ENCODE measurements at places on chromosomes 13 and 19.

- no peak overlapping the region for H3K4me3 ChIP-seq
- H3K27ac ChIP-seq: no peak overlapping the region
- no peak for DNase-seq
These were observed 5.9 kb upstream of the ZNF551 start for GRCh38 chr19:57675881-57676280.

DNA sequence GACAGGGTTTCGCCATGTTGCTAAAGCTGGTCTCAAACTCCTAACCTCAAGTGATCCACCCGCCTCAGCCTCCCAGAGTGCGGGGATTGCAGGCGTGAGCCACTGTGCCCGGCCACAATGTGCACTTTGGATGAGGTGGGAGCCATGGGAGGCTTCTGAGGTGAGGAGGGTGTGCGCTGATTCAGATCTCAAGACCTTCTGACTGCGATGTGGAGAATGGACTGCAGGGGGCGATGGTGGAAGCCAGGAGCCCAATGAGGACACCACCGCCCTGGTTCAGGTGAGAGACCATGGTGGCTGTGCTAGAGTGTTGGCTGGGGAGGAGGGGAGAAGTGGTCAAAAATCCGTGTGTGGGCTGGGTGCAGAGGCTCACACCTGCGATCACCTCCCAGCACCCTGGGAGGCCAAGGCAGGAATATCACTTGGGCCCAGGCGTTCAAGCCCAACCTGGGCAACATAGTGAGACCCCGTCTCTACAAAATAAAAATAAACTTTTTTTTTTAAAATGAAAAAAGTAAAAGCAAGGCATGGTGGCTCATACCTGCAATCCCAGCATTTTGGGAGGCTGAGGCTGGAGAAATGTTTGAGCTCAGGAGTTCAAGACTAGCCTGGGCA, 5.6 kb downstream of the INAFM1 start:
- no peaks in the 10 kb centered on the region for H3K4me1 ChIP-seq
- no peak for DNase-seq
- H3K27ac ChIP-seq: no peak overlapping the region
- H3K36me3 ChIP-seq: no peaks in the 10 kb centered on the region

DNA sequence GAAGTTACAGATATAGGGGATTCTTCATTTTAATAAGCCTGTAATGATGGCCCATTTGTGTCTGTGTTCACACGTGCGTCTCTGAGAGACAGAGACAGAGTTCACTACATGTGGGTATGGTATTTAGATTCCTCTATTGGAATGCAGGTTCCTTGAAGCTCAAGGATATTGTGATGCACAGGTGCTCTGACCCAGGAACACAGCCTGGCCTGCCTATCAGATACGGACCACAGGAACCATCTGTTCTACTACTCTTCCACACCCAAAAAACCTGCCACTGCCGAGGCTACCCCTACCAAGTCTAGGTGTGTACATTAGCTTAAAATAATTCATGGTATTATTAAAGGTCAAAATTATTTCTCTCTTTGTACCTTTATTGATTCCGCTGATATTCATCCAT, 289.2 kb downstream of the ATP8A2 start:
- no peak overlapping the region for H3K27ac ChIP-seq
- no peak for DNase-seq
- no peak overlapping the region for H3K4me3 ChIP-seq
- no peaks in the 10 kb centered on the region for H3K36me3 ChIP-seq
- no peaks in the 10 kb centered on the region for H3K27me3 ChIP-seq
- no peaks in the 10 kb centered on the region for H3K4me1 ChIP-seq

- DNase-seq: no peak
- no peaks in the 10 kb centered on the region for H3K27me3 ChIP-seq
- H3K36me3 ChIP-seq: no peaks in the 10 kb centered on the region
- no peak overlapping the region for H3K4me3 ChIP-seq
- no peak overlapping the region for H3K27ac ChIP-seq
- no peaks in the 10 kb centered on the region for H3K4me1 ChIP-seq
These were observed 121.3 kb upstream of the CACNA1A start for GRCh38 chr19:13627531-13627930.

GRCh38 chr19:4851551-4852290, 15.7 kb downstream of the PLIN3 start:
- no peak overlapping the region for H3K27ac ChIP-seq
- peak; percentile 66 for DNase-seq
- no peaks in the 10 kb centered on the region for H3K4me1 ChIP-seq
- H3K4me3 ChIP-seq: no peak overlapping the region
- no peaks in the 10 kb centered on the region for H3K27me3 ChIP-seq

- no peak for DNase-seq
- H3K4me1 ChIP-seq: peaks cover 7% of the 10 kb centered on the region
- no peaks in the 10 kb centered on the region for H3K27me3 ChIP-seq
- no peaks in the 10 kb centered on the region for H3K36me3 ChIP-seq
- no peak overlapping the region for H3K27ac ChIP-seq
These were observed 20.1 kb upstream of the MYO16 start for GRCh38 chr13:108609353-108609752.

- H3K36me3 ChIP-seq: no peaks in the 10 kb centered on the region
- H3K4me3 ChIP-seq: no peak overlapping the region
- H3K4me1 ChIP-seq: no peaks in the 10 kb centered on the region
These were observed 2.4 kb upstream of the SIGLEC9 start for GRCh38 chr19:51122112-51122981.

- DNase-seq: no peak
- no peak overlapping the region for H3K4me3 ChIP-seq
- no peaks in the 10 kb centered on the region for H3K36me3 ChIP-seq
- no peaks in the 10 kb centered on the region for H3K27me3 ChIP-seq
- H3K4me1 ChIP-seq: no peaks in the 10 kb centered on the region
These were observed 44.9 kb downstream of the DIAPH3 start for GRCh38 chr13:60118696-60119400.

- H3K27ac ChIP-seq: no peak overlapping the region
- no peaks in the 10 kb centered on the region for H3K4me1 ChIP-seq
- H3K4me3 ChIP-seq: no peak overlapping the region
- no peaks in the 10 kb centered on the region for H3K27me3 ChIP-seq
- no peaks in the 10 kb centered on the region for H3K36me3 ChIP-seq
- no peak for DNase-seq
These were observed 154.8 kb upstream of the IRS2 start for GRCh38 chr13:109941221-109941620.

DNA sequence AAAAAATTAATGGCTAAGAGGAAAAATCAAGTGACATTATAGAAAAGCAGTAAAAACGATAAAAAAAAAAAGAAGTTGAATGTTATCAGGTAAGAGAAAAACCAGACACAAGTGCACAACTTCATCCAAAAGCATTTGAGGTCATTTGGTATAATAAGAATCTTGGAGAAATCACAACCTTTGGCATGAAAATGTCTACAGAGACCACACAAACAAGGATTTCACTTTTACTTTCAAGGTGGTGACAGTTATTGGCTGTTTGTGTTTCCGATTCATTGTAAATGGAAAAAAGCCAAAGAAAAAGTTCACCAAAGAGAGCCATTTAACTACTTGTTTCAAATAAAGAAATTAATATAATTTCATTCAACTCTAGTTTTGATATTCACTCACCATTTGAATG, 1193.5 kb downstream of the PCDH9 start:
- H3K36me3 ChIP-seq: no peaks in the 10 kb centered on the region
- H3K4me3 ChIP-seq: no peak overlapping the region
- no peaks in the 10 kb centered on the region for H3K27me3 ChIP-seq

DNA sequence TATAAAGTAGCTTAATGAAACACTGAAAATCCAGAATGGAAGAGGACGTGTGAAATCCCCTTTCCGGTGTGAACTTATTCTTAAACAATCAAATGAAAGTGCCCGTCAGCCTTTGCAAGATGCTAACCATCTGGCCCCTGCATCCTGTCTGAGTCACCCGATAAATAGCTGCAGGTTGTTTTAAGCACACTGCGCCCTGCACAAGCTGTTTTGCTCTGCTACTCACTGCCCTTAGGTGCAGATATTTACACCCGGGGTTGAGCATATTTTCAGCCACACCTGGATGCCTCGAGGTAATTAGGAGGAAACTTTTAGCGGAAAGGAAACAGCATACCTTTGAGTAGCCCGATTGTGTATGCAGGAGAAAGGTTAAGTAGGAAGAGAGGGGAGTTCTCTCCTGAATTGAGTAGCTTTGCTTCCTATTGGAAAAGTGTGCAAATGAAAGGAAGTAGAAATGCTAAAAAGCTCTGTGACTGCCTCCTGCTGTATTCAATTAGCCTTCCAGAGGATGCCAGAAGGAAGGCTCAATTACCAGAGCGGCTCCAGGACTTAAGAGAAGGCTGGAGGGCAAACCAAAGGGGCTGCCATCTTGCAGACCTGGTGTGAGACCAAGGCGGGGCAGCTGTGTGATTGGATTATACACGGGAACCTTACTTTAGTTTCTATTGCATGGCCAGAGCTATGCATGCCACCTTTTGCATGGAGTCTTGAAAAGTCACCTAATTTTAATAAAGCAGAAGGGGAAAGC, 42.5 kb downstream of the IRS2 start:
- no peak overlapping the region for H3K4me3 ChIP-seq
- H3K27me3 ChIP-seq: no peaks in the 10 kb centered on the region
- H3K27ac ChIP-seq: no peak overlapping the region
- H3K4me1 ChIP-seq: no peaks in the 10 kb centered on the region
- H3K36me3 ChIP-seq: no peaks in the 10 kb centered on the region

DNA sequence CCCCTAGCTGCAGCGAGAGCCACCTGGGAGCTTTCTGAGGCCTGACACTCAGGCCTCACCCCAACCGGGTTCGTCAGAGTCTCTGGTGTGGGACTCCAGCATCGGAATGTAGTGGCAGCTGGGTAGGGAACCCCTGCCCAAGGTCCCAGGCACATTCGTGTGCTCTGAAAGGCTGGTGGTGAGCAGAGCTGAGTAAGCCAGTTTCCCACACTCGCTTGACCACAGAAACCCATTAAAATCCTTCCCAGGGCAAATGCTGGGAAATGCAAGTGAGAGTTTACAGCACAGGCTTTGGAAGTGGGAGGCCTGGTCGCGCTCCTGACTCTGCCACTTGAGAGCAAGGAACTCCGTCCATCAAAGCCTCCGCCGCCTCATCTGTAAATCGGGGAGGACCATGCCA, 4.2 kb downstream of the TRAPPC6A start:
- no peaks in the 10 kb centered on the region for H3K27me3 ChIP-seq
- DNase-seq: no peak
- H3K4me1 ChIP-seq: no peaks in the 10 kb centered on the region
- no peak overlapping the region for H3K27ac ChIP-seq
- H3K4me3 ChIP-seq: no peak overlapping the region

GRCh38 chr19:34995551-34995950, 4.6 kb upstream of the GRAMD1A start:
- no peak for DNase-seq
- no peak overlapping the region for H3K4me3 ChIP-seq
- peak overlapping the region; percentile 71 for H3K27ac ChIP-seq
- H3K4me1 ChIP-seq: peaks cover 35% of the 10 kb centered on the region
- no peaks in the 10 kb centered on the region for H3K36me3 ChIP-seq

- no peaks in the 10 kb centered on the region for H3K36me3 ChIP-seq
- H3K27me3 ChIP-seq: no peaks in the 10 kb centered on the region
- no peak for DNase-seq
- no peaks in the 10 kb centered on the region for H3K4me1 ChIP-seq
These were observed 22.9 kb downstream of the DNM2 start for GRCh38 chr19:10740798-10741197.

DNA sequence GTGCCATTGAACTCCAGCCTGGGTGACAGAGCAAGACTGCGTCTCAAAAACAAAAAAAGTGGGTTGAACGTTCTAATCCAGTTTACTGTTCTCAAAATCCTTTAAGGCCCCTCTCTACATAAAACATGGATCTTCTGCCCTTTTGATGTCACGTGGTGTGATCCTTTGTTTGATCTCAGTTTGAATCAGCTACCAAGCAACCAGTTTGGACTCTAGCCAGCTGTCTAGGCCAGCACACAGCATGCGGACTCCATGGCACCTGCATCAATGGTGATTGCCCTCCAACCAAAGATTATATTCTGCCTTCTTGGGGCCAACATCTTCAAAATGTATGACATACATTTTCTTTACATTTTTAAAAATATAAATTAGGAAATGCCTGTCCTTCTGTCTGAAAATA, 365.4 kb downstream of the NDFIP2 start:
- DNase-seq: no peak
- no peak overlapping the region for H3K27ac ChIP-seq

DNA sequence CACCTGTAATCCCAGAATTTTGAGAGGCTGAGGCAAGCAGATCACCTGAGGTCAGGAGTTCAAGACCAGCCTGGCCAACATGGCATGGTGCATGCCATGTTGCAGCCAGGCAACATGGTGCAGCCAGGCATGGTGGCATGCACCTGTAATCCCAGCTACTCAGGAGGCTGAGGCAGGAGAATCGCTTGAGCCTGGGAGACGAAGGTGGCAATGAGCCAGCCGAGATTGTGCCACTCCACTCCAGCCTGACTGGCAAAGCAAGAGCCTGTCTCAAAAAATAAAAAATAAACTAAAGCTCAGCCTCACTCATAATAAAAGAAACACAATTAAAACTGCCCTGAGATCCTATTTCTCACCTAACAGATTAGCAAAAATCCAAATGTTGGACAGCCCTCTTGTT, 49.7 kb upstream of the MAP3K10 start:
- DNase-seq: no peak
- no peak overlapping the region for H3K27ac ChIP-seq
- H3K27me3 ChIP-seq: no peaks in the 10 kb centered on the region
- H3K4me1 ChIP-seq: no peaks in the 10 kb centered on the region
- H3K36me3 ChIP-seq: no peaks in the 10 kb centered on the region

- no peaks in the 10 kb centered on the region for H3K27me3 ChIP-seq
- no peaks in the 10 kb centered on the region for H3K36me3 ChIP-seq
- no peak overlapping the region for H3K27ac ChIP-seq
These were observed 56.6 kb downstream of the FREM2 start for GRCh38 chr13:38743466-38743865.

DNA sequence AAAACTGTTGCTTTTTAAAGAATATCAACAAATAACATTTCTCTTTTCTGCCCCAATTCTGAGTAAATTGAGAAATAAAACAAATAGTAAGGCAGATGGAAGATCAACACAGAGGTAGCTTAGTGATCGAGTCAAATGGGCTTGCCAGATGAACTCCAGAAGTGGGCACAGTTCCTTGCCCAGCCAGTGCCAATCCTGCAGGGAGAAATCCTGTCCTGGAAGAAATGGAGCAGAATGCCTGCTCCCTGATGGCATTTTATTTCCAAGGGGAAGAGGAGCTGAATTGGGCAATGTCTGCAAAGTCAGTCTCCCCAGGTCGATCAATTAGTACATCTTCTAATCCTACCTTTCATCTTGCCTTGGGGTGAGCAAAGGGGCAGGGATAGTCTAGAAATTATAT, 225.3 kb downstream of the NHLRC3 start:
- H3K36me3 ChIP-seq: no peaks in the 10 kb centered on the region
- DNase-seq: no peak
- no peak overlapping the region for H3K4me3 ChIP-seq

All from right atrium auricular region (tissue), 2 donors.